Caki2 (cell line): ENCODE measurements at places on chromosomes 7 and 10. TPM values are rescaled to one million over a fixed set of nuclear protein-coding genes. Genes with fewer than 3 reads are reported as not detected.

Gene TMEM130
- total RNA-seq, result 27.3 TPM in 2 replicates

Gene RALA
- 20.9 and 21.5 TPM in 2 replicates for total RNA-seq

Gene SORBS1
- 2.7 and 3.4 TPM in 2 replicates for total RNA-seq

Gene C7orf33
- not detected in 2 replicates for total RNA-seq
